A172 (cell line): ENCODE measurements at places on chromosomes 2 and 18. TPM values are rescaled to one million over a fixed set of nuclear protein-coding genes. Genes with fewer than 3 reads are reported as not detected.

Gene ABCB11
- total RNA-seq = not detected in 2 replicates

Gene UGT1A4
- not detected in 2 replicates for total RNA-seq

Gene SERPINB13
- not detected in 2 replicates for total RNA-seq

Gene CHRNG
- total RNA-seq = not detected in 2 replicates

Gene FBXO36
- 3.3 and 3.8 TPM in 2 replicates for total RNA-seq

Gene EPAS1
- 8.0 and 14.0 TPM in 2 replicates for total RNA-seq

Gene RAB10
- total RNA-seq = 148 and 268 TPM in 2 replicates

Gene UCN
- total RNA-seq = 4.1 and 5.0 TPM in 2 replicates

Gene CELF4
- total RNA-seq = not detected in 2 replicates

Gene GPR75
- total RNA-seq = 0.81 and 1.3 TPM in 2 replicates

Gene EVX2
- total RNA-seq = not detected in 2 replicates

Gene RGPD3
- 0.21 and 0.36 TPM in 2 replicates for total RNA-seq

Gene AGXT
- 0.07 TPM in 1 of 2 replicates, not detected in the other for total RNA-seq

Gene NLRC4
- not detected in 2 replicates for total RNA-seq

Gene OTOF
- 2.1 TPM in 1 of 2 replicates, not detected in the other for total RNA-seq

DNA sequence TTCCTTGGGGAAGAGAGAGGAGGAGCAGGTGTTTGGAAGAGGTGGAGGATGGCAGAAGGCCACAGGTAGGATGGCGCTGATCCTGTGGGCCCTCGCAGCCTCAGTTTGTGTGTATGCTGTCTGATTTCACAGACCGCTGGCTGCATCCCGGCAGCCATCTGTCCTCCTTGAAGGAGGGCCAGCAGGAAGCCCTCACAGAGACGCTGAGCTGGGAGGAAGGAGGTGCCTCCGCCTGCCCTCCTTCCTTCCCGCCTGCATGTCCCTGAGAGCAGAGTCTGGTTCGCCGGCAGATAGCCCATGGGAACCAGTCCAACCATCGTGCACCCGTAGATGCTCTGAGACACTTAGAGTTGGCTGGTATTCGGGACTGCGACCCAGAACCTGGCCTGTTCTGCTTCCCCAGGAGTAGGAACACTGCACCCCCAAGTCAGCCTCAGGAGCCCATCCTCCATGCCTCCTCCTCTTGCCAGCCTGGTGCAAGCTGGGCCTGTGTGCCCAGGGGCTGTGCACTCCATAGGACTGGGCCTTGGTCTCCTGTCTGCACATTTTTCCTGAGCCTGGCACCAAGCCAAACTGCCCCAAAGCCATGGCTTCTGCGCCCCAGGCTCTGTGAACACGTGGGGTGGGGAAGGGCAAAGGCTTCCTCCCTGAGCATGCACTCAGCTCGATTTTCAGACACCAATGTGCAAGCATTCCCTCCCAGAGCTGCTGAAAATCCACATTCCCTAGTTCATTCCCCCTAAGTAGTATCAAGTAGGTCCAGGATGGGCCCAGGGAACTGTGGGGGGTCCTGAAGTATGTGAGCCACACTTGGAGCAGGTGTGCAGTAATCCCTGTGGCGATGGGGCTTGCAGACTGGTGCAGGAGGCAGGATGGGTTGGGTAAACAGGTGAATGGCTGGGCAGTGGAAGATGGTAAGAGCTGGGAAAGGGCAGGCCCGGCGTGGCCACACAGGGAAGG, 115.6 kb downstream of the SEPTIN10 start:
- peak; percentile 22 for DNase-seq

DNA sequence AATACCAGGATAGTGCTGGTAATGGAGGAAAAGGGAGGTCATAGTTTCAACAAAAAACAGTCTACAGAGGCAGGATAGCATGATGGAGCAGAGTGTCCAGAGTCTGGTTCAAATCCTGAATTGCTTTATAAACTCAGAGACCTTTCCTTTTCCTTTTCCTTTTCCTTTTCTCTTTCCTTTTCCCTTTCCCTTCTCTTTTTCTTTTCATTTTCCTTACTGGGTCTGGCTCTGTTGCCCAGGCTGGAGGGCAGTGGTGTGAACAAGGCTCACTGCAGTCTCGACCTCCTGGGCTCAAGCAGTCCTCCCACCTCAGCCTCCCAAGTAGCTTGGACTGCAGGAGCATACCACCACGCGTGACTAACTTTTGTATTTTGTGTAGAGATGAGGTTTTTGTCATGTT, 31.7 kb downstream of the GIGYF2 start:
- DNase-seq = no peak

DNA sequence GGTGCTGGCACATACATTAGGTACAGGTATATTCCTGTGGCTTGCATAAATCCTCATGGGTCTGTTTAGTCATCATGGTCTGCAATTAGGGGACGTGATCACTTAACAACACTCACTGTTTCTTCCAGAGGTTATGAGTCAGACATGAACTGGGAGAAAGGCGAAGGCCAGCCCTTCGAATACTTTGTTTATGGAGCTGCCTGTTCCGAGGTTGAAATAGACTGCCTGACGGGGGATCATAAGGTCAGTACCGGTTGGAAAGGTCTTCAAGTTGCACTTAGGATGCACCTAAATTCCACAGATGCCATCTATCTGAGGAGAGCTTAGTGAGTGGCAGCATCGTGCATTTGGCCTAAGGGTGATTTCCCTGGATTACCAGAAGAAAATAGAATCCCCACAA, 76.9 kb downstream of the AOX1 start:
- DNase-seq = peak; percentile 79

GRCh38 chr2:33607251-33607721, 8.2 kb upstream of the FAM98A start:
- no peak for DNase-seq

- no peak for DNase-seq
Measured at GRCh38 chr2:208880171-208880570, 473.6 kb downstream of the PTH2R start.

DNA sequence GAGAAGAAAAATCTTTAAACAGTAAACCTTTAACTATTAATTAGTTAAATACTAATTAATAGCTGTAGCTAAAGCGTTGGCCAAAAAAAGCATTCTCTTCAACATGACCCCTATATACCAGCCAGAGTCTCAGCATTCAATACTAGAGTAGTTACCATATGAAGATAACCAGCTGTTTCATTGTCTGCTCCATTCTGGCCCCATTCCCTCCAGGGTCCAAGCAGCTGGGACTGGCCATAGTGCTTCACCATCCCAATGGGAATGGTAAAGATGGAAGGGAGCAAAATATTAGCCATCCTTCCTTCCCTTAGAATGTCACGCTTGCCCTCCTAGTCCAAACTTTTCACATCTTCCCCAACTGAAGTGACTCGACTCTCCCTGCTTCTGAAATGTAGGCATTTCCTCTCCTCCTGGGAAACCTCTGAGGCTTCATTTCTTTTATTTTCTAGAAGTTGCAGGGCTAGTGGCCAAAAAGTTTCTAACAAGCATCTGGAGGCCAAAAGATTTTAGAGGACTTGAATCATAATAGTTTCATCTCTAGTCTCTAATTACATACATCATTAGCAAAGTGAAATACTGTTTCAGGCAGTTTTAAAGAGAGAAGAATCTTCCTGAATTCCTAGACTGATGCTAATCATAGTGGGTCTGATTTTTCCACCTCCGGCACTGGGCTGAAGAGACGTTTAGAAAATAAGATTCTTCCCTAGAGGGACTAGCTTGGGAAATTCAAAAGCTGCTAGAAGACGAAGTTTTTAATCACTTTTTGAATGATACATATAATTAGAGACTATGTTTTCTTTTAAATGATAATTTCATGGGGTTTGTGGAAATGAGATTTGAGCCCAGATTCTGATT, 52.7 kb downstream of the CCDC68 start:
- no peak for DNase-seq

- peak; percentile 6 for DNase-seq
Measured at GRCh38 chr2:239055756-239056493, 208.0 kb downstream of the TWIST2 start.

DNA sequence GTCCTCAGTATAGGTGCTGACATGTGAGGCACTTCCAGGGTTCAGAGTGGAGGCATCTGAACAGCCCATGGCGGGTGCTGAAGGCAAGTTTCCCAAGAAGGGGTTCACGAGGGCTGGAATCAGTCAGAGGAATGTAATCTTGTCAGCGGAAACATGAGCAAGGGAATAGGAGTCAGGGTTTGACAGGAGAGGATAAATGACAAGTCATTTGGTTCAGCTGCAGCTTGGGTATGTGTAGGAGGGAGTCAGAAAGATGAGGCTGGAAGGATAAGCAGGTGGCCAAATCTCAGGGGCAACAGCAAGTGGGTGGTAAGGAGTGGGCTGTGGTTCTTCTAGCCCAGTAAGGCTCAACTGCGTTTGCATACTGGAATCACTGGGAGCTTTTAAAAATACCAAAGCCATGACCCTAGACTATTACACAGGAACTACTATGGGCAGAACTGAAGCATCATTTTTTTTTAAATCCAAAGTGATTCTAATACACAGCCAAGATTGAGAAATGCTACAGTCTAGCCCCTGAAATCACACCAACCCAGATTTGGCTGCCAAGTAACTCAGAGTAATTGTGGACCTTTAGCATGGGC, 41.8 kb upstream of the NAB1 start:
- DNase-seq = peak; percentile 92

GRCh38 chr2:8822218-8822617, 15.2 kb downstream of the KIDINS220 start:
- no peak for DNase-seq

DNA sequence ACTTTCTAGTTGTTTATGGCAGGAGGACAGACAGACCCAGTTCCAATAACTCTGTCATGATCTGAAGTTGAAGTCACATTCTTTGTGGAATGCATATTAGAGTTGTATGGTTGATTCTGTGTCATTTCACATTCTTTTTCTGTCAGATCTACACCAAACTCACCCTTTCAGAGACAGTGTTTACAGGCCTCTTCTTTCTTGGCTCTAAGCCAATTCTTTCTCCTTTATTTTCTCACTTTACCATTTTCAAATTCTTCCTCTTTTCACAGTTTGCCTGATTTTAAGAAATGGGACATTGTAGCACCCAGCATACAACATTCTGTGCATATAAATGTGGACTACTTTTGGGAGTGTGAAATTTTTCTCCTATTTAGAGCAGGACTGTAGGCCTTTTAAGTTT, 103.7 kb downstream of the CCDC85A start:
- DNase-seq = no peak

- DNase-seq = no peak
Measured at GRCh38 chr2:67560771-67561456, 163.8 kb downstream of the ETAA1 start.

GRCh38 chr18:44424645-44425035, 256.0 kb upstream of the SETBP1 start:
- no peak for DNase-seq

DNA sequence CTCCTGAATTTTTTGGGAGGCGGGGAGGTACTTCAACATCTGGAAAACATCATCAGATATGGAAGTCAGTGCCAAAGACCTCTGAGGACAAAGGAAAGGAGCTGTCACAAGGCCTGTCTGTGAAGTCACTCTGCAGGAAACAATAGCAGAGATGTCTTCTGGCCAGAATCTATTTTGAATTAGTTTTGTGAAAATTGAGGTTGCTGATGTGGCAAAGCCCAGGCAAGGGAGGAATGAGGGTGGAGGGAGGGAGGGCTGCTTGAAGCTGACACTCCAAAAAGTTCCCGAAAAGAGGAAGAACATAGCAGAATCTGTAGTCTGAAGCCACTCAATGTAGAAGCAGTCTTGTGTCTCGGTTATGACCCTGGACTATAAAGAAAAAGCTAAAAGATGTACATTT, 151.1 kb upstream of the LHCGR start:
- no peak for DNase-seq

GRCh38 chr2:240782886-240783818, 36.9 kb downstream of the KIF1A start:
- no peak for DNase-seq

GRCh38 chr2:229701716-229702115, 12.6 kb downstream of the DNER start:
- no peak for DNase-seq

DNA sequence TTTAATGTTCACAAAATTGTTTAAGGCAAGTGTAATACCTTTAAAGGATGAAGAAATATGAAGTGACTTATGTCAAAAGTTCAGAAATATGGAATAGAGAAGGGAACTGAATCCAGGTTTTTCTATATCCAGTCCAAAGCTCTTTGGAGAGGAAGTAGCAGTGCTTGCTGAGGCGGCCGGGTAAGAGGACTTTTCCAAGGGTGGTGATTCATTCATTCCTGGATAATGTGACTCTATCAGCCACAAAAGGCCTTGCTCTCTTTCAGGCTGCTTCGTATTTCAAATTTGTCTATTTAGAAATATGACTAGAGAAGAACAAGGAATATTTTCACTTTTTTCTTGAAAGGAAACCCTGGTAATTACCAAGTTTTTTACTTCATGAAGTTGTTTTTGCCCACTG, 830.1 kb upstream of the ZEB2 start:
- peak; percentile 26 for DNase-seq

DNA sequence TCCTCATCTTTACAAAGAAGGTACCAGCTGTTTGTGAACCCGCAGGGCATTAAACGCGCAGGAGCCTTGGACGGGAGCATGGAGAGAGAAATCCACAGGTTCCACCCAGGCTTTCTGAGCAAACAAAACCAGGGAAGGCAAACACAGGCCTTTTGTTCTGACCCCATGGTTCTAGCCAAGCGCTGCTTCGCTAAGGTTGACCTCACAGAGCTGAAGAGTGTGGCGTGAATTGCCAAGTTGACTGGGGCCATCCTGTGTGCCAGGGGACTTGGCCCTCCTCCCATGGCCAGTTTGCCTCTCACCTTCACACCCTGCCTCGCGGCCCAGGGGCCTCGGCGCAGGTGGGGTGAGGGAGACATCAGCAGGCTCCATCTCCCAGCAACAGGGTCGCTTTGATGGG, 74.1 kb downstream of the VAPA start:
- DNase-seq = no peak

- no peak for DNase-seq
Measured at GRCh38 chr2:12097859-12098258, 351.4 kb downstream of the LPIN1 start.

- peak; percentile 82 for DNase-seq
Measured at GRCh38 chr2:107553539-107553938, 273.2 kb upstream of the RGPD4 start.

DNA sequence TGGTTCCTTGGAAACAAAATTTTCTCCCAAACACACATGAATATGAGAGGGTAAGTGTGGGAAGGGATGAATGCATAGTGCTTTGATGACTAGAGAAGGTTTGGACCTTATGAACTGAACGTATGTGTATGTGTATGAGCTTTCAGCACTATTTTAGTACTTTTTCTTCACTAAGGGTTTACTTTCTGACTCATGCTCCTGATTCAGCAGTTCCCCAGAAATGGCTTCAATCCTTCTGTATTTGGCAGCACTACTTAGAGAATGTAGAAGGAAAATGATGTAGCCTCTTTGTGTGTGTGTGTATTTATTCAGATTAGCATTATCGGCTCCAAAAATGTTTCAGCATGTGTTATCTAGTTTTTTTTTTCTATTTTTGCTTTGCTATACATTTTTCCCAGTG, 22.2 kb downstream of the KCNJ3 start:
- DNase-seq = peak; percentile 37

DNA sequence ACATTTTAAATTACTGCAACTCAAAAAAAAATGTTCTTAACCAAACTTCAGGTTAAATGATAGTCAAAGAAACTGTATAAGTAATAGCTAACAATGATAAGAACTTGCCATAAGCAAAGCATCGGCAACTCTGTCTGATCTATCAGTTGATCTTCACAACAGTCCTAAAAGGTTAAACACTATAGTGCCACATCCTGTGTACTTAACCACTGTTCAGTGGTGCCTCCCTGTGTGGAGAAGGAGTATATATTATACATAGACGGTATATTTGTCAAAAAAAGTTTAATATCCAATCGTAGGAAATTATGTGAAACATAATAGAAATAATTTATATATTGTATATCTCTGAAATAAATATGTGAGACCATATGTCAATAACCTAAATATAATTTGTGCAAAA, 13.0 kb downstream of the DTNA start:
- no peak for DNase-seq
